ENCODE measurements at places on chromosomes 13 and 19.

- no peak for DNase-seq
Measured at GRCh38 chr19:374886-375235, 30.3 kb upstream of the MIER2 start.

DNA sequence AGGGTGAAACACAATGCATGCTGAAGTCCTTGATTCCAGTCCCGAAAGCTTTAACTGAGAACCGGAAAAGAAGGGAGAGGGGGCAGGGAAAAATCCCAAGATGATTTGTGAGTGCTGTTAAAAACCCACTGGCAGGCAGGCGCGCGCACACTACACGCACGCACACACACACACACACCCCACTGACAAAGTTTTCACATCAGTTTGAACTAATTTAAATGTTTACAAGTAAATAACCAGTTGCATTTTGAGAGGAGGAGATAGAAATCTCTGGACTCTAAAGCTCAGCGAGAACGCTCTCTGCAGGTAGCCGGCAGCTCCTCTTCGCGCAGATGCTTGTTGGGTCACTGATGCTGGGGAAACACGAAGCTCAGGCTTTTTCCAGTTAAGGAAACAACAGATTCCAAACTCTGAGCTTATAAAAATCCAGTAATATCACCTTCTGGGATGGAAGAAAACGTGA lies 818 bp upstream of the SLITRK1 start:
- DNase-seq: no peak

DNA sequence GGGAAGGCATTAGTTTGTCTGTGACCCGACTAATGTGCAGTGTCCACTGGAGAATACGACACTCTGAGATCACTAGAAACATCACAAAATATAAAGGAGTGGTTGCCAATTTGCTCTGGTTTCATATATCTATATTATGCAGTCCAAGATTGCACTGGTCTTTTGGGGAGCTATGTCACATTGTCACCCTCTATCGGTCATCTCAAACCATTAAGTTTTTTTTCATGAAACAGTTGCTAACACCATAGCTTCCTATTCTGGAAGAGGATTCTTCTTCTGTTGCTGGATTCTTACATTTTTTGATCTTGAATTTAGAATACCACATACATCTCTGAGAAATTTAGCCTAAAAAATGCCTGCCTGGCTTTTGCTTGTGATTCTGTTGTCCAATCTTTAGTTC lies 168.6 kb downstream of the LACC1 start:
- DNase-seq: no peak

GRCh38 chr13:95644601-95645052 lies at the start of gene DZIP1:
DZIP1 (minus strand) TSS chr13:95644706; CDS start chr13:95642029, 2,677 bp downstream.
- DNase-seq: peak; percentile 83

- DNase-seq: no peak
Measured at GRCh38 chr19:13240312-13241022, 90.3 kb downstream of the IER2 start.

DNA sequence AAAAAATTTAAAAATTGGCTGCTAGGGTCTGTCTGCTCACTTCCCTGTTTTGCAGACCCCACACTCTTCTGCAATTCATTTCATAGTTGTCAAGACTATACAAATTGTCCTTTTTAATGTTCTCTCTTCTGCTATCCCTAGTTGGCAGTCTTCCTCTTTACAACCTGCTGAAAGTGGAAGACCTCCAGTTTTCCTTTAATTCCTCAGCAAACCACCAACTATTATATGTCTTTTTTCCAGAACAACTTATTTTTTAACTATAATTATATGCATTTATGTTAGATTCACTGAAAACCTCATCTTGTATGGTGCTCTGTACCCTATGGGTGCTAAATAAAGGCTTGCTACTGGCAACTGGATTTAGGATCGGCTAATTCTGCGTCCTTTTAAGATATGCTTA lies 1.1 kb upstream of the PHF11 start:
- DNase-seq: no peak

- DNase-seq: no peak
Measured at GRCh38 chr19:39617745-39618144, 15.4 kb downstream of the LGALS13 start.

- no peak for DNase-seq
Measured at GRCh38 chr19:49861541-49862378, 5.6 kb downstream of the PNKP start.

- no peak for DNase-seq
Measured at GRCh38 chr19:33344573-33344925, 29.0 kb upstream of the CEBPG start.

DNA sequence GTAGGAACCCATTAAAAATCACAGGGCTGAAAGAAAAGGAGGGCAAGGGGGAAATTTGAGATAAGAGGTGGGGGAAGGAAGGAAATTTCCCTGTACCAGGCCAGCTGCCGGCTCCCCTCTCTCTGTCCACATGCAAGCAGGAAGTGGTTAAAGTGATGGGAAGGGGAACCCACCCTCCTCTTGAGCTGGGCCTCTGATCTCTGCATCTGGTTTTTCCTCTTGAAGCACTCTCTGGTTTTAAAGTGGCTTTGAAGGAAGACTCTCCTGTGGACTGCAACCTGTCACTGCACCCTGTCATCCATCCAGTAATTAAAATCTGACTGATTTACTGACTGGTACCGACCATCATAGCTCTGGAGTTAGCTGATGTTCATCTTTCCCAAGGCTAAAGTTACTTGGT lies 239.6 kb downstream of the TSHZ3 start:
- DNase-seq: no peak

DNA sequence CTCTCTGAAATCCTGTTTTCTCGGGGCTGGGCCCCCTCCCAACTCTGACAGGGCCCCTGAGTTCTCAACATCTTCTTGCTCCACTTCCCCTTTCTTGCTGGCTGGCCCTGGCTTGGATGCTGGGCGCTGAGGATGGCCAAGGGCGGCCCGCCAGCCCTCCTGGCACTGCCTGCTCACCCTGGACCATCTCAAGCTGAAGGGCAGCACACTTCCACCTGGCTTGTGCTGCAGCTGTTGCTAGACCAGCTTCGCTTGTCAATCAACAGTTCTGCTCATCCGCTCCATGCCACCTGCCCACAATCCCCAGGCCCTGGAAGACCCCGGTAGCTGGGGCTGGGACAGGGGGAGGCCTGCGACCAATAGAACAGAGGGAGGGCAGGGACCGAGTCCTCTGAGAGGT lies 6.9 kb upstream of the GMIP start:
- no peak for DNase-seq

DNA sequence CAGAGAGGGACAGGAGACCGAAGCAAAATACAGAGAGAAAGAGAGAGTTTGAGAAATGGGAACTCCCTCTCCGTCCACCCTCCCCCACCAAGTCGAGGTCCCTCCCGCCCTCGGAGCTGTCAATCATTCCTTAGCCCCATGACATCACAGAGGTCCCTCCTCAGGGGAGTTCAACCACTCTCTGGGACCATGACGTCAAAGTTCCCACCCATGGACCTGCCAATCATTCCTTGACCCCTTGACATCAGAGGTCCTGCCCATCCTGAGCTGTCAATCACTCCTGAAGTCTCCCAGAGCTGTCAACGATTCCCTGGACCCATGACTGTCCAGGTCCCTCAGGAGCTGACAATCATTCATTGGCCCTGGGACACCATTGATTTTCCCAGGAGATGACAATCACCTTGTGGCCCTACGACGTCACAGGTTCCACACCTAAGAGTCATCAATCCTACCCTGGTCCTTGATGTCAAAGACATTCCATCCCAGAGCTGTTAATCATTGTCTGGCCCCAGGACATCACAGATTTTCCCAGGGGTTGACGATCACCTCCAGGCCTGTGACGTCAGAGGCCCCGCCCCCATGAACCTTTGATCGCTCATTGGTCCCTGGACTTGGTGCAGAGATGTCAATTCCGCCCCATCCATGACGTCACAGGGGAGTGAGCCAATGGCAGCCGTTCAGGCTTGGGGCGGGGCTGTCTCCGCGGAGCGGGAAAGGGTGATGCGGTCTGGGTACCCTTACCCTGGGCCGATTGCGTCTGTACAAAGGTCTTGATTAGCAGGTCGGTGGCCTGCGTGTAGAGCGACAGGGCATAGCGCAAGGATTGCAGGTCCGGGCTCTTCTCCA lies 61.7 kb downstream of the COLGALT1 start:
- peak; percentile 17 for DNase-seq

DNA sequence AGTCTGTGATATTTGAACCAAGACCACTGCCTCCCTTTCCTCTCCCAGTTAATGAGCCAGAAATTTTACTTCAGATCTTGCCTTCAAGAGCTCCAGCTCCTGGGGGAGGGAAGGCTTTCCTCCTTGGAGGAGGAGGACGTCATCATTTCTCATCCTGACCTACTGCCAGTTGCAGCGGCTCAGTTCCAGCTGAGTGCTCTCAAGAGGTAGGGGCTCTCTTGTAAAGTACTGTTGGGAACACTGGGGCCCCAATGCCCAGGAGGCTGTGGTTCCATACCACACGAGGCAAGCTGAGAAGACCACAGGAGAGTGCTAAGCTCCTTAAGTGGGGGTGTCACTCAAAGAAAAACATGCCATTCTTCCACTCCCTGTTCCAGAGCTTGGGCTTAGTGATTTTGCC lies 36.2 kb downstream of the METTL21C start:
- no peak for DNase-seq

GRCh38 chr13:24644036-24644435 lies 36.2 kb upstream of the ATP12A start:
- no peak for DNase-seq

- no peak for DNase-seq
Measured at GRCh38 chr13:113051641-113052040, 54.0 kb upstream of the F7 start.

DNA sequence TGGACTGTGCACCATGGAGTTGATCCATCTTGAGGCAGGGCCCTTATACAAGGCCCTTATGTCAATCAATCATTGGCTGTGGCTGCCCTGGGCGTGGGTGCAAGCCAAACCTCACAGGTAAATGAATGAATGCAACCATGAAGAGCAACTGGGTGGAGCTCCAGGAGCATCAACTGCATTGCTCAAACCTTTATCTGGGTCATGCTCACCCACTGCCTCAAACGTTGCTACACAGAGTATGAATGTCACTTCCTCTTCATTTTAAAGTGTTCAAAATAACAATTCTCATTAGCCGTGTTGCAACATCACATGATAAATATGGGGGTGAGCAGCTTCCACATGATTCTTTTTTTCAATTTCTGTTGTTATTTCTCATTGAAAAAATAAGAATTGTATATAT lies 6.4 kb upstream of the ZNF333 start:
- no peak for DNase-seq

- no peak for DNase-seq
Measured at GRCh38 chr19:11087870-11088505, 1.3 kb upstream of the LDLR start.

- DNase-seq: peak; percentile 93
Measured at GRCh38 chr19:5046339-5047039, 77.6 kb downstream of the KDM4B start.

DNA sequence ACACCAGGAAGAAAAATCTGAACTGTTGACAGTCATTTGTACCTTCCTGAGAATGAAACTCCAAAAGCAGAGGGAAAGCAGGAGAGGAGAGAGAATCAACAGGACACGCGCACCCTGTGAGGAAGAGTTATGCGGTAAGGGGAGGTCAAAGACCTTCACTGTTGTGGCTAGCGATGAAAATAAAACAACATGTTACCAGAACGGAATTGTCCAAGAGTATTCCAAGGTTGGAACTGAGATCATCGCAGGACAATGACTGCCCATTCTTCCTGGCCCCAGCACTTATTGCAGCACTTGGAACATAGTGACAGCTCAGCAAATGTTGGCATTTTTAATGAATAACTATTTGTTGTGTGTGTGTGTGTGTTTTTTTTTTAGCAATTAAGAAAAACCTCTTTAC lies 176.0 kb upstream of the TSC22D1 start:
- DNase-seq: no peak

DNA sequence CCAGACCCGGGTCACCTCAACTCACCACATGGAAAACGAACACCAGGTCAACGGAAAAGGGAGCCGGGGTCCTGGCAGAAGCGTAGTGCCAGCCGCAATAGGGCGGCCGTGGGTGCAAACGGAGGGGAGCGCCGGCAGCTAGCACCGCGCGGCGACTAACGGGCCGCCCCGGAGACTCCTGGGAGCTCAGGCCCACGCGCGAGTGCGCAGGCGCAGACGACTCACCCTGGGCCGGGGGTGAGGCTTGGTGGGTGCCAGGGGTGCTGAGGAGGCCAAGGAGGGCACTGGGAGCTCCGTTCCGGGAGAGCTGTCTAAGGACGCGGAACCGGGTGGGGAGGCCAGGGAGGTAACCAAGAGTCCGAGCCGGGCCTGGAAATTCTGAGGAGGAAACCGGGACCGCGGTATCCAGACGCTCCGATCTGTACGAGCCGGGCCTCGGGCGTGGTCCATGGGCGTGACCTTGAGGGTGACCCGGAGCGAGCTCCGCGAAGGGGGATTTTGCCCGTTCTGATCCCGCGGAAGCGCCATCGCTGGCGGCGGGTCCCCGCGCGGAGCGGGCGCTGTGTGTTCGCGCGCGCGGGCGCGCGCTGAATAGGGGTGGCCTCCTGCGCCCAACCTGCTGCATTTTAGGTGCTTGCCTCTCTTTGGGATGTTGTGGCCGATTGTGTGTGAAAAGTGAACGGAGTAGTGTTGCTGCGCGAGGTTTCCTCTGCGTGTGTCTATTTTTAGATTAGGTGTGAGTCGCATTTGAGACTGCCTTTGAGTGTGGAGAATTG lies at the start of gene ZNF382:
ZNF382 (plus strand) TSS at position 213 of the 776 bp plus-strand sequence. CDS start 4,602 bp downstream, outside the sequence.
- peak; percentile 70 for DNase-seq

GRCh38 chr13:42259515-42259914 lies 12.4 kb upstream of the AKAP11 start:
- no peak for DNase-seq

DNA sequence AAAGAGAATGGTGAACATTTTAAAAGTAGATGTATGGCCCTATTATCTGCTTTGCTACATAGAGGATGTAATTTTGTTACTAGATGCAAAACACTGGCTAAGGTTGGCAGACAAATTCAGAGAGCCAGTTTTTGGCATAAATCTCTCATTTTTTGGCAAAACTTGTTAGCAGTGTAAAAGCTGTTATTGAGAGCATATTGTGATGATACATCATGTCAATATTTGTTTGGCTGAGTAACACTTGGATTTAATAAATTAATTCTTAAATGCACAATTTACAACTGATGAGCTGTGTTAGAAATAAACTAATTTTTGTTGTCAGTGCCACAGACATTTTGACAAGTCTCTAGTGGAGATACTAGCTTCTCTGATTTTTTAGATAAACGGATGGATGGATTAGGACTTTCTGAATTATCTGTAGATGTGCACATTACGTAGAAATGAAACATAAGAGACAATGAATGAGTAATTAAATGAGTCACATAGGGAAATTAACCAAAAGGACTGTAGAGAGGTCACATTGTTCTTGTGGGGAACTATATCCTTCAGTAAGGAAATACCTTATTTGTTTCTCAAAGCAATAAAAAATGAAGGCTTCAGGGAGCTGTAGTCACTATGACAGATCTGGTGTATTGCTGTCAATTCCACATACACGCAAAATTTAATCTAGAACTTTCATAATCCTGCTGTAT lies 17.4 kb downstream of the UFM1 start:
- peak; percentile 40 for DNase-seq

- DNase-seq: no peak
Measured at GRCh38 chr13:56015919-56016318, 1124.8 kb upstream of the PRR20A start.

DNA sequence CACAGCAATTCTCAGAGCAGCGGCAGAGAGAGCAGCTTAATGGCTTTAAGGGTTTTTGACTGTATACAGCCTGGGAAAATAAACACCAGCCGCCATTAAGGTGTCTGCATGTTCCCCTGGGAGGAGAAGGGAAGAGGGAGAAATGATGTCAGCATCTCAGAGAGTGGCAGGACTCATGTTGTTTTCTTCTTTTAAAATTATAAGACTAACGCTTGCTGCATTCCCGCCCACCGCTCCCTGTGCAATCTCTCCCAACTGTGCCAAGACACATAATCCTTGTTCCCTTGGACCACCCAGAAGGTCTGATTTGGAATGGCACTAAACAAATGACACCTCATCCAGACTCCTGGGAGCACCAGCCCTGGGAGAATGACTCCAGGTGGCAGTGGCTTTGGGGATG lies 27.7 kb upstream of the FAM216B start:
- peak; percentile 62 for DNase-seq
